Stimulated activated CD4-positive, alpha-beta T cell treated with anti-CD3 and anti-CD28 coated beads, TNF-alpha, amount 100 ng/mL, for 24 hours (primary cell): ENCODE measurements at places on chromosomes 4 and X.

DNA sequence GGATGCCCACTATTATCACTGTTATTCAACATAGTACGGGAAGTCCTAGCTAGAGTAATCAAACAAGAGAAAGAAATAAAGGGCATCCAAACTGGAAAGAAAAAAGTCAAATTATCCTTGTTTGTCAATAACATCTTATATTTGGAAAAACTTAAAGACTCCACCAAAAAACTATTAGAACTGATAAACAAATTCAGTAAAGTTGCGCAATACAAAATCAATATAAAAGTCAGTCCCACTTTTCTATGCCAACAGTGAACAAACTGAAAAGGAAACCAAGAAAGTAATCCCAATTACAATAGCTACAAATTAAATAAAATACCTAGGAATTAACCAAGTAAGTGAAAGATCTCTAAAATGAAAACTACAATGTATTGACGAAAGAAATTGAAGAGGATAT, 321.3 kb downstream of the LDB2 start:
- no peak for DNase-seq

DNA sequence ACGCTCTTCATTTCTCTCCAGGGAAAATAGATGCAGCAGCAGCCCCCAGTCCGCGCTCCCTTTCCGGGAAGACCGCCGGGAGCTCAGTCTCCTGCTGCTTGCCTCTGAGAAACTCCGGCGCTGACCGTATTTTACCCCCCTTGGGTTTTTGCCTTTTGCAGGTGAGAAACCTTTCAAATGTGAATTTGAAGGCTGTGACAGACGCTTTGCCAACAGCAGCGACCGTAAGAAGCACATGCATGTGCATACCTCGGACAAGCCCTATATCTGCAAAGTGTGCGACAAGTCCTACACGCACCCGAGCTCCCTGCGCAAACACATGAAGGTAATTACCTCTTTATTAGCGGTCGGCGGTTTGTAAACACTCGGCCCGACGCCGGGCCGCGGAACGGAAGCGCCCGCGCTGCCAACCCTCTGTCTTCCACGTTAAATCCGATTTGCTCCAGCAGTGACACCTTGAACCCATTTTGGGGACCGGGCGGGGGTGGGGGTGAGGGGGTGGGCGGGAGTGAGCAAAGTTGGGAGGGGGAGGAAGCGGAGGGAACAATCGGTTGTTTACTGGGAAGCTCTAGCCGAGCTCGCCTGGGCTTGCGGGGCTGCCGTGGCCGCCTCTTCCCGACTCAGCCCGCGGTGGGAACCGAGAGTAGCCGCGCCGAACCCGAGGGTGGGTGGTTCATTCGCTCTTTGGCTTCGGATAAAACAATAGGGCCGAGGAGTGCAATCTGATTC, 3.0 kb downstream of the ZIC3 start:
- no peak for DNase-seq

GRCh38 chr4:20022471-20022870, 229.2 kb upstream of the SLIT2 start:
- no peak for DNase-seq

GRCh38 chrX:8083286-8083685, 87.8 kb downstream of the VCX2 start:
- DNase-seq, result no peak

GRCh38 chr4:166341992-166342391, 469.0 kb downstream of the TLL1 start:
- no peak for DNase-seq

- no peak for DNase-seq
Measured at GRCh38 chr4:44425614-44426208, 22.9 kb downstream of the KCTD8 start.

- DNase-seq, result no peak
Measured at GRCh38 chr4:90580326-90580725, 453.1 kb downstream of the CCSER1 start.

DNA sequence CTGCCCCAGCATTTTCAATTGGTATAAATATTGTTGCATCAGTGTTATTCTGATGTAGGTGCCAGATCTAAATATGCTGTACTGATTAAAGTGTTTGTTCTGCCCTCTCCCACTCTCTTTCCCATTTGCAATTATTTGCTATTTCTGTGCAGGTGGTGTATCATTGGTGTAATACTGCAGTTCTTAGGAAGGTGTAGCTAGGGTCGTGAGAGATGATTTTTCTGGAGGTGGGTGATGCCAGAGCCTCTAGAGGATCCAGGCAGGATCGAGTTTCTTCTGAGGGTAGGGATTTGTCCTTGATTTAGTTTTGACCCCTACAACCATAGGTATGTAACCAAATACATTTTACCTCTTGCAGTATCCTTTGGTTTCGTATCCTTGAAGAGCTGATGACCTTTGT, 1.9 kb downstream of the SMAD1 start:
- DNase-seq, result no peak

DNA sequence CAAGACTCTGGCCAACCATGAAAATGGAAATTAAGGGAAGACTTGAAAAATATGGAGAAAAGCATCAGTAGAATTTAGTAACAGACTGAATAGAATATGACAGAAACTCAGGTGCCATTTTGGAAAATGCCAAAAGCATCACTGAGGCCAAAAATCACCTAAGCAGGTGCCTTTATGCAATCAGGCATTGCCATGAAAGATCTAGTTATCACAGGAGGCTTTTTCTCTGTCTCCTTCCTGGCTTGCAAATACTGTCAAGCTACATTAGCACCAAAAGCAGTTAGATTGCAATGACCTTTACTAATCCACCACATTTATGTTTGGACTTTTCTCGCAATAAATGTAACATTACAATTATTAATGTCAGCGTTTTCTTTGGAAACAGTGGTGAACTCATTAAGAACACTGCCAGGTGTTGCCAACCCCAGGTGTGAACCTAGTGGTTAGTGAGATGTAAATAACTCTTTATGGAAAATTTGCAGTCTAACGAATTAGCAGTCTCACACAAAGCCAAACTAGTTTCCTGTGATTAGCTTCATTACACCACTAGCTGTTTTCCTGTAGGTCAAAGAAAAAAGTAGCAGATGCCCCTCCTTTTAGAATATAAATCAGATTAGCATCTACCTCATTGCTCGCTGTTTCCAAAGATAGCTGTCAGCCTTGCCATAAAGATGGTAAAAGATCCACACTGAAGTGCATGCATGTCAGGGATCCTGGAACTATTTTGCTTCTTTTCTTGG, 1568.4 kb upstream of the TENM3 start:
- DNase-seq, result no peak

DNA sequence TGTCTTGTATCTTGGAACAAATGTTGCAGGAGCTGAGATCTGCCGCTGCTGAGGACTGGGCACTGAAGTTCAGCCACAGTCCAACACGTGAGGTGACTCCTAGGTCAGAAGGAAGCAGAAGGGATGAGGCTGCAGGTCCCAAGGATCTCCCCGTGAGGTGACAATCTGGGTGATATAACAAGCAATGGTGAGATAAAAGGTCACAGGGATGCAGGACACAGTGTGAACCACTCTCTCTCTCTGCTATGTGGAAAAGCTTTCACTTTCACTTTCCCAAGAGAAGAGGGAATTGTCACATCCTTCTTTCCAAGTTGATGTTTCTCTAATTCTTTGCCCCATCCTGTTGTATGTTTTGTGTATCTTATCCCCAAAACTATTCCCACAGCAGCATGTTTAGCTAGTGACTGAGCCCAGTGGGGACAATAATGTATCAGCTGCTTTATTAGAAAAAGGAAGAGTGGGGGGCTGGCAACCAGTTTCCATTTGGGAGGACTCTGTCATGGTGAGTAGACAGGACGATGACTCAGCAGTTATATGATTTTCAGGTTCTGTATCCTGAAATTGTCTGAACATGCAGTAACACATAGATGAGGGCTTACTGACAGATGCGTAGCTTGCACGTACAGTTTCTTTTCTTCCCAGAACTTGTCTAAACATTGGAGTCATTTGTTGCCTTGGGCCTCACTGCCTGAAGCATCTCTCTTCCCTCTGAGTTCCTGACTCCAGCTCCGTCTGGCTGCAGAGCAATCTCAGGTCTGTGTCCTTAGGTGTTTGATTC, 1415.8 kb upstream of the TENM3 start:
- no peak for DNase-seq

- no peak for DNase-seq
Measured at GRCh38 chr4:177006331-177006730, 213.6 kb upstream of the VEGFC start.

DNA sequence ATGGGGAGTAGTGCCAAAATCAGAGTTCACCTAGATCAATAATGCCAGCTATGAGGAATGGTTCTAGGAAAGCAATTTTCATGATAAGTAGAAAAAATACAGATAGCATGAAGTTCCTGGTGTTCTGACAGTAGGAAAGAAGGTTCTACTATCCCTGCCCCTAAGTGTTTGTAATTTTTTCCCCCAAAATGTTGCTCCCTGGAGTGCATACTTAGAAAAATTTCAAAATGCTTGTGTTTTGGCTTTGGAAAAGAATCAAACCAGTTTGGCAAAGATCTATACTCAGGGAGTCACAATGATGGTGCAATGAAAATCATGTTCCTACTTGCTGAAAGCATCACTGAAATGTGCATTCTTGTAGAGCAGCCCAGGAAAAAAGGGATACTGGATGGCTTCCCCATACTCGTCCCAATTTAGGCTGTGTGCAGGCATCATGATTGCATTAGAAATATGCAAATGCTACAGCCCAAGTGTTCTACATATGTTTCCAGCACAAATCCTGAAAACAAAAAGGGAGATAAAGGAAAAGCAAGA, 74.7 kb downstream of the LPAR4 start:
- no peak for DNase-seq

GRCh38 chr4:74206088-74206825, 48.3 kb downstream of the MTHFD2L start:
- DNase-seq, result no peak

DNA sequence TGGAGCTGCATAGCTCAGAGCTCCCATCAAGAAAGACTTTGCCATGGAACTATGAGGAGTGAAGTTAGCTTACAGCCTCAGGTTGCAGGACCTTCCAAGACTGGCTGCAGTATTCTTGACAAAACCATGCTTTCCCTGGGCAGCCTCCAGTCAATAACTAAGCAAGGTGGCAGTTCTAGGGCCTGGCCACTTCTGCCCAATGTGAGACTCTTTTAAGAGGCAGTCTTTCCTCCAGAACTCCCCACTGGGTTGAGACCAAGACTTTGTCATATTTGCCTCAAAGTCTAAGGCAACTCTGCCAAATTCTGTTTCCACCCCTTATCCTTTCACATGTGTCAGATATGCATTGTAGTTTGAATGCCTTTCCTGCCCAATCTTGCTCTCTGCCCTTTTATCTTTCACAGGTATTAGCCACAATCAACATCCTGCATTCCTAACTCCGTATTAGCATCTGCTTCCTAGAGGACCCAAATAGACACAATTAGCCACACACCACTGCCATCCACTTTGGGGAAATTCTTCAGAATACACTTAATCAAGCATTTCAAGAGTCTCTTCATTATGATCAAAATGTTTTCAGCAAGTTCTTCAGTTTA, 17.7 kb upstream of the SLC25A43 start:
- no peak for DNase-seq
